ENCODE measurements at places on chromosomes 13 and 19.

- peak; percentile 56 for DNase-seq
These were observed 19.2 kb upstream of the UQCR11 start for GRCh38 chr19:1624458-1624857.

DNA sequence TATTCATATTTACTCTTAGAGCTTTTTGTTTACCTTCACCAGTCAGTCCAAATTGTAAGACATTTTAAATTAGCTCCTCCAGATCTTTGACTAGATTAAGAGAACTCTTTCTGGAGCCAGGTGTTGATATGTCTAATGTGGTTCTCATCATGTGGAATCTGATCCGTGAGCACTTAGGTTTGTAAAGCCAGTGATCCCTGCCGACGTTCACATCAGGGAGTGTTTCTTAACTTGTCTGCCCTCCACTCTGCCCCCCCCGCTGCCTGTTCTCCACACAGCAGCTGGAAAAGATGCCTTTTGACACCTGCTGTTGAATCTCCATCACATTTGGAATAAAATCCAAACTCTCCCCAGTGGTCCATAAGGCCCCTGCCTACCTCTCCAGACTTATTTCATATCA, 17.7 kb downstream of the METTL21C start:
- no peak for DNase-seq

- peak; percentile 51 for DNase-seq
These were observed 4.3 kb upstream of the DUXA start for GRCh38 chr19:57171551-57172081.

DNA sequence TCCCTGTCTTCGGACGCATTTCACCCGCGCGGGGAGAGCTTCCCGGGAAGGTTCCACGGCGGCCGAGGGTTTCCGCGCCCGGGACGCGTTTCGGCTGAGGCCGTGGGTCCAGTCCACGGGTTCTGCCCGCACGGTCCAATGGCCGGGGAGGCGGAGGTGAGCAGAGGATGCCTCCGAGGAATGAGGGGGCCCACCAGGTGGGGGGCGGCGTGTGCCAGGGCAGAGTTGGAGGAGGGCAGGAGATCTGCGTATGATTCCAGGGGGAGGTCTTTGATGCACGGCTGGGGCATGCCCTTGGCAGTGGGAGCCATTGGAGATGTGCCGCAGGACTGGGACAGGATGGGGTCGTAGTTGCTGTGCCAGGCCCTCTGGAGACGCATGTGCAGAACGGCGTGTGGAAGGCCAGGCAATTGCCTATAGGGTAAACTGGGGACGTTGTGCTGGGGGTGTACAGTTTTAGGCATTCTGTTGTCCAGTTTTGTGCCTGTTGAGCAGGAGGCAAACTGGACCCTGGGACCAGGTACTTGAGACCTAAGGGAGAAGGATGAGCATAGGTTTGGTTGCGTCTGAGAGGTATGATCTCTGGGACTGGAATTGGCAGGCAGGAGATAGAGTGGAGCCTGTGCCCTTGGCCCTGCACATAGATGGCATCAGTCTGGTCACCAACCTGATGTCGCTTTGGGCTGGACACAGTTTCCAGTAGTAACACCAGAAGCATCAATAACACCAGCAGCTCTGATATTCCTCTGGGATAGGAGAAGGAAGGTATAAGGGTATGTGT, 751 bp downstream of the ZNF584 start:
- DNase-seq, result no peak

DNA sequence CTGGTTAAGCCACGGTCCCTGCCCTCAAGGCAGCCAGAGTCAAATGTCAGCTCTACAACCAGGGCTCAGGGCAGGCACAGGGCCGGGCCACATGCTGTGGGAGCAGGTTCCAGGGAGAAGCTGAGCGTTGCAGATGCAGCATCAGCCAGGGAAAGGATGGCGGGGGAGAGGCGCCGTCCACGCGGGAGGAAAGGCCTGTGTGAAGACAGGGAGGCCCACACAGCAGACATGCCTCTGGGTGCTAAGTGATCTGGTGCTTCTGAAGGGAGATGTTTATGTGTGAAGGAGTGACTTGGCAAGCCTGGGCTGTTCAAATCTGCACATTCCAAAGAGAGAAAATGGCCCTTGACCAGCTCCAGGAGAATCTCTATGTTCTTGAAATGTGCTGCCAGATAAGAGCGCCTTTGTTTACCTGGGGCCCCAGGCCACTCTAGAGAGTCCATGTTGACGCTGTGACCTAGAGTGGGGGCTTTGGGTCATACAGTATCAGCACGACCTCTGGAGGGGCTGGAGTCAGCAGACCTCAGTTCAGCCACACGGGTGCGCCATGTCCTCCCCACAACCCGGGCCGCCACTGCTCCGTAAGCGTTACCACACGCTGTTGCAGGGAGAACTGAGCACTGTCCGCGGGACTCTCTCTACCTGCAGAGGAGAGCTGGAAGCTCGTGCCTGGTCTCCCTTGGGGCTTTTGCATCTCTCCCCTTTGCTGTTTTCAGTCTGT, 15.9 kb upstream of the ATF5 start:
- no peak for DNase-seq

DNA sequence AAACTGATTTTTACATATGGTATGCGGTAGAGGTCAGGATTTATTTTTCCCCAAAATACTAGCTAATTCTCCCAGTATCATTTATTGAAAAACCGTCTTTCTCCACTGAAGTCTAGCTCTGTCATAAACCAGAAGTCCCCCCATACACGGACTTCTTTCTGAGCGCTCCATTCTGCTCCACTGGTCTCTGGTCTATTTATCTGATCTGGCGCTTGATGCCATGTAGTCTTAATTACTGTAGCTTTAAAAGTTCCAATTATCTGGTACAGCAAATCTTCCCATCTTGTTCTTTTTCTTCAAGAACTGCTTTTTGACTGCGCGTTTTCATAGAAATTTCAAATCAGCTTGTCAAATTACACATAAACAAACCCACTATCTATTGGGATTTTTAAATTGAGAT, 13.7 kb downstream of the DCUN1D2 start:
- DNase-seq, result no peak

GRCh38 chr19:16303755-16304154, 20.9 kb upstream of the KLF2 start:
- no peak for DNase-seq
